ENCODE measurements at places on chromosomes 4 and X.
A peak's percentile ranks its signal among the peaks of the same experiment; 100 is the strongest.

DNA sequence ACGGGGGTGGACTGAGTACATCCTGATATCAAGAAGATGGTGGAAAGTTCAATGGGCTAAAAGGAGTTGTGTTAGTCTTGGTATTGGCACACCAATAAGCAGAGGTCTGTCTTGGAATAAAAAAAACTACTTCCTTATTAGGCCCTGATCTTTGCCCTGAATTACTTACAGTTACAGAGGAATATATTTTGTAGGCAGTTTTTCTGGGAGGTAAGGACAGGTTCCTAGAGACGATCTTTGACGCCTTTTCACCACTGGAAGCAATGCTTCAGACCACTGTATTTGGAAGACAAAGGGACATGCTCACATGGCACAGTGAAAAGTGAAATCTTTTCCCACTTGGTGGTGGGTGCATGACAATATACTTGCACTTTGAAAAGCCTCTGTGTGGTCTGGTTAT, 618 bp upstream of the XK start:
- DNase-seq: no peak

DNA sequence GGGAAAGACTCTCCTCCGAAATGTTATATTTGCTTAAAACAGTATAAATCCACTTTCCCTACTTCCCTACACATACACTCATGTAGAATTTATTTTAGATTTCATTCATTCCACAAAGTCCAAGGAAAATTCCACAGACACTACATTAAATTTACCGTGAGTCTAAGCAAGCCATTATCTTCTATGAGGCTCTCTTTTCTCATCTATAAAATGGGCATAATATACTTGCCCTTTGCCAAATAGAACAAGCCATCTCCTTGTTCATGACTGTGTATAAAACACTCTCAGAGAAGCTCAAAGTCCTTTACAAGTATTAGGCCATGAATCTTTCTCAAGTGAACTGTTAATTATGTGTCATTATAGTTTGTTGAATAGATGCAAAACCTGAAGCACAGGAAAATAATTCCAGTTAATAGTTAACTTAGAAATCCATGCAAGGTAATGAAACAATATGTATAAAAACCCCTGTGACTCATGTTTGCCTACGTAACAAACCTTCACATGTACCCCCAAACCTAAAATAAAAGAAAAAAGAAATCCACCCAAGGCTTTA, 10.7 kb downstream of the TEC start:
- DNase-seq: no peak

GRCh38 chrX:139844884-139845283, 88.0 kb downstream of the ATP11C start:
- no peak for DNase-seq

DNA sequence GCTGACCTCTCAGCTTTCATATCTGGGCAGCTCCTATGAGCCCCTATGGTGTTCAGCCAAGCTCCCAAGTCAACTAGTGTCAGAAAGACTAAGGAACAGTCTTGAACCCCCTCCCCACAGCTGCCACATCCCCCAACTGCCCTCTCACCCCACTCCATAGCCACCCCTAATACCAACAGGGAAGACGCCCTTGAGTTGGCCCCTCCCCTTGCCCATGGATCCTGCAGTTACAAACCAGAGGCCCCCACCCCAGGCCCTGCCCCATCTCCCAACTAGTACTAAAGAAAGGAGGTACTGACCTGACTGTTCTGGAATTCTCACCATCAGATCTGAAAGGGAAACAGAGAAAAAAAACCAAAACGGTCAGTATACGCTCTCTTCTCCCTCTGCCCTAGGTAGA, 10.2 kb upstream of the IQSEC2 start:
- DNase-seq: no peak

GRCh38 chrX:66756717-66757116, 117.8 kb upstream of the EDA2R start:
- no peak for DNase-seq

- DNase-seq: no peak
Observed at GRCh38 chr4:99394896-99395295, 40.2 kb downstream of the ADH7 start.

- DNase-seq: no peak
Observed at GRCh38 chr4:83947830-83948193, 411.9 kb downstream of the GPAT3 start.

- no peak for DNase-seq
Observed at GRCh38 chr4:89101256-89102161, 9.8 kb upstream of the TIGD2 start.

DNA sequence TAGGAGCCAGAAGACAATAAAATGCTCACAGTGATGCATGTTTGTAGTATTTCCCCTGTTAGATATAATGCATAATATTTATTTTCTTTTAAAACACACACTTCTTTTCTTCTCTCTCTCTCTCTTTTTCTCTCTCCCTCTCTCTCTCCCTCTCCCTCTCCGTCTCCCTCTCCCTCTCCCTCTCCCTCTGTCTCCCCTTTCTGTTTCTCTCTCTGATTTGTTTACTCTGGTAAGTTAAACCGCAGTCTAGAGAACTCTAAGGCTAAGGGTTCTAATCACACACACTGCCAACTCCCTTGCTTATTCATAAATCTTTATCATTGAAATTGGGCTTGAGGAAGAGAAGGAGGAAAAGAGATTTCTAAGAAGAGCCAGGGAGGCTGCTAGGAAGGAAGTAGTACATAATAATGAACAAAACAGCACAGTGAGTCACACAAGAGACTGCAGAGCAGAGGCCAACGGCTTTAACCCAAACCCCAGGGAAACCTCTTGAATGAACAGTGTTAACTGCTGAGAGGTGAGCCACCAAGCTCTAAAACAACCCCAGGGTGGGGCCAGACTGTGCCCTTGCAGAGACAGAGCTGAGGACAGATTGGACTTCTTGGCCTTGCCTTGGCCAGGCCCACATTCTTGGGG, 9.1 kb upstream of the PHOX2B start:
- no peak for DNase-seq

DNA sequence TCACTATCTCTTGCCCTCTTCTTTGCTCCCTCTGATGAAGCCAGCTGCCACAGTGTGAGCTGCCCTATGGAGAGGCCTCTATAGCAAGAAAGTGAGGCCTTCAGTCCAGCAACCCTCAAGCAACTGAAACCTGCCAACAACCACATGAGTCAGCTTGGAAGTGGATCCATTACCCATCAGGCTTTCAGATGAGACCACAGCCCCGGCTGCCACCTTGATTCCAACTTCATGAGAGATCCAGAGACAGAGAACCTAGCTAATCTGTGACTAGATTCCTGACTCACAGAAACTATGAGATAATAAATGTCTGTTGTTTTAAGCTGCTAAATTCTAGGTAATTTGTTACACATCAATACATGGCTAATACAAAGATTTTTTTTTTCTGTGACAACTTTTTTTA, 20.4 kb upstream of the WAS start:
- DNase-seq: no peak

GRCh38 chr4:163991298-163991865, 496.9 kb downstream of the TMA16 start:
- DNase-seq: no peak

DNA sequence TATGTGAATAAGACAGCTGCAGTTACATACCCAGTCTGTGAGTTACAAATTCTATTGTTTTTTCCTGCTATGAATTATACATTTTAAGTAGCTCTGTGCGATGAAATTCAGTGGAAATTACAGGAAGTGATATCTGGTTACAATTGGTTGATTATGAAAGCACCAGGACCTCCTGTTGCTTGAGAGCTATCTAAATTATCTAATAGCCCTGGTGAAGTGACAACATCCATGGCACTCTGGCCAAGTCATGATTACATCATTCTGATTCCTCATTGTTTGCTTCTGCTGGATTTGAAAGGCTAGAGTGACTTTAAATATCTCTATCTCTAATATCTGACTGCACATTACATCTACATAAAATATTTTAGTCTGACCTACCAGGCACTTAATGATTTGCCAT, 515.0 kb downstream of the CFAP47 start:
- no peak for DNase-seq

DNA sequence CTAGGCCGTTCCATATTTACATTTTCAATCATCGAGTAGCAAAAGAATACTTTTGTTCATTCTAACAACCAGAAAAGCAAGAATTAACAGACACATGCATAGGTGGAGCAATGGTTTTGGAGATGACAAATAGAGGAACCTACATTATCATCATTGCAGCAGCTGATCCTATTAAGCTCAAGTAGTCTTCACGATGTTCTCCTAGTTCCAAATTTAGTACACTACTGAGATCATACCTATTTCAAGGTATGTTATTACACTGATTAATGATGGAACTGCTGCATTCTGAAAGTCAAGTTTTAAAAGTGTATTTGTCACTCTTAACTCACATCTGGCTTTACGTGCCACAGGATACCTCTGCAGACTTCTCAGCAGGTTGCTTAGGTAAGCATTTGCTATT, 87.4 kb downstream of the ADGRA3 start:
- DNase-seq: no peak

GRCh38 chr4:168498251-168498650, 1.4 kb downstream of the PALLD start:
- DNase-seq: no peak

- no peak for DNase-seq
Observed at GRCh38 chr4:80035336-80035735, 37.7 kb downstream of the ANTXR2 start.

GRCh38 chrX:113935518-113935917, 648.4 kb upstream of the HTR2C start:
- DNase-seq: no peak

GRCh38 chrX:100207331-100208024, 202.6 kb downstream of the PCDH19 start:
- no peak for DNase-seq

DNA sequence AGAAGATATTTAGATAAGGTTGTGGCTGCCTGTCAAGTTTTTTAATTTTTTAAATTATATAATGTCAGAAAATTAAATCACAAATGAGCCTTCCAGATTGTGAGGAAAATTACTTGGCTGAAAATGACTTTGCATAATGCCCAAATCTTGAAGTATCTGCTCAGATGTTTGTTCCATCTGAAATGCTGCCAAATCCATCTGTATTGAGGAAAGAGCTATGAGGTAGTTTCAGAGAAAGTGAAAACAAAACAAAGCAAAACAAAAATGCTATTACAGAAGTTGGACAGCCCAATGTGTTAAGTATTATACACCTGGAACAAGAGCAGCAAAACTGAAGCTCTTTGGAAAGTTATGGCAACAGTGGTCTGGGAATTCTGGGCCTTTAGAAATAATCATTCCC, 23.3 kb upstream of the GUCY1B1 start:
- no peak for DNase-seq

DNA sequence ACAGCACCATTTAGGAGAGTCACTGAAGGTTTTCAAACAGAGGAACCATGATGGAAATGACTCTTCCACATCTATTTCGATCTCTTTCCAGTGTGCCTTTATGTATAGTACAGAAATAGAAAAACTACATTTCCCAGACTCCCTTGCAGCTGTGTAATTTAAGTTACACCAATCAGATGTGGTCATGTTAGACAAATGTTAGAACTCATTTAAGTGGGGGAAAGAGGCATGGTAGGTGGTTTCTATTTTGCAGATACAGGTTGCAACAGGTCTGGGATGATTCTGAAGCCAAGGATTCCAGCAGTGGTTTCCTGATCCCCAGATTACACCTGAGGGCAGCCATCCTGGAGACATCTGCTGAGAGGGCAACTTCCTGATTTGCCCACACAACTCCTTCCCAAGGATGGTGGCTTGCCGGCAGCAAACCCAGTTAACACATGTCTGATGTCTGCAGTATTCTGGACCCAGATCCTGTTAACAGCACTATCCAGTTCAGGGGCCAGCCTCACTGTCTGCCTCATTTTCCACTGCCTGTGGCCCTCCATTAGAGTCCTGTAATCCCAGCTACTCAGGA, 38.7 kb upstream of the PDK3 start:
- DNase-seq: no peak

DNA sequence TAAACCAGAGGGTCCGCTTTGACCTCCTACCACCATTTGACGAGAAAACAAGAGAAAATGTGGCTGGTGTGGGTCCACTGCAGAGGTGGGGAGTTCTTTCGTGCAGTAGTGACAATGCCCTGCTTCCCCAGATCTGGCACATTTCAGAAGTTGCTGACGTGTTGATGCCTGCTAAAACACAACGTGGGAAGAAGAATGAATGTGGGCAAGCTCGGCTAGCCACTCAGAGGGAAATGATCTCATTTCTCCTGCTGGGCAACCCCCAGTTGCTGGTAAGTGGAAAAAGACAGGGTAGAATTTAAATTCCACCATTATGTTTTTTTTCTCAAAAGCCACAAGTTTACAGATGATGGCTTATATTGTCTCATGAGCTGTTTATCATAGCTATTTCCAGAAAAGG, 77.9 kb downstream of the LUZP4 start:
- DNase-seq: no peak

DNA sequence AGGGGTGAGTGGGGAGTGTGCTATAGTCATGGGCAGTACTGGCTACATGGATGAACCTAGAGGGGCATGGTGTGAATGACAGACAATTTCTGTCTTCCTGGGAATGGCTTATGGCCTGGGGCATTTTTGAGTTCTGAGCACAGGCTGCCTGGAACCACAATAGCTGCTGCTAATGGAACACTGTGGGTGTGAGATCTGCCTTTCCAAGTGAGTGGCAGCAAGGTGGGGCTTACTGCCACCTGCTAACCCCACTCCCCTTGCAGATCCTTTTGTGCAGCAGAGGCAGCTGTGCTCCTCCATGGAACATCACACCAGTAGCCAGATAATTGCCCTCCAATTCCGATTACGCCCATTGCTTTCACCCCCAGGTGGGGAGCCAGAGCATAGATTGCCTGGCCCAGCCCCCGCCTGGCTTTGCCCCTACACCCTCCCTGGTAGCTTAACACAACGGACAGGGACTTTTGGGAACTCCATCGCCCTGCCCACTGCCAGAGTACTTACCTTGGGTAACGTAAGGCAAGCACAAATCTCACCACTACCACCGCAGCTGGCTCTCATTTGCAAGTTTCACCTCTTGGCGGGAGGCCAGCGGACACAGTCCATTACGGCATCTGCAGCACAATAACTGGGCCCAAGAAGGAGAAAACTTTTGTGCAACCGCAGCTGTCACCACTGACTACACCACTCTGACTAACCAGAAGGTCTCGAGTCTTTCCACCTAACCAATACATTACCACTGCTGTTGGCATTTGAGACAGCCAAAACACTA, 421.2 kb upstream of the NWD2 start:
- DNase-seq: no peak

GRCh38 chr4:153684182-153684970, at the start of gene TLR2:
TLR2 (plus strand) TSS chr4:153684280; CDS start chr4:153702908, 18,628 bp downstream.
- DNase-seq: peak; percentile 73

GRCh38 chr4:163193717-163194116, 27.0 kb upstream of the NAF1 start:
- DNase-seq: no peak

GRCh38 chr4:125010796-125011503, 298.4 kb upstream of the ANKRD50 start:
- DNase-seq: no peak

Measured in activated naive CD4-positive, alpha-beta T cell treated with Interleukin-2 at 50 U/mL for 16 hours (primary cell).